ENCODE measurements at places on chromosomes 4 and X. TPM values are rescaled to one million over a fixed set of nuclear protein-coding genes. Genes with fewer than 3 reads are reported as not detected.

Gene MAOB
- total RNA-seq, result 4.6 TPM

Gene USP51
- total RNA-seq, result 1.3 TPM

Gene SMARCA1
- 53.3 TPM for total RNA-seq

Gene MAGEB2
- total RNA-seq, result not detected

Gene GLRB
- 25.9 TPM for total RNA-seq

Gene ASMT
- total RNA-seq, result not detected

Gene PABPC5
- total RNA-seq, result 4.4 TPM

Gene ERVMER34-1
- under 0.01 TPM for total RNA-seq

Gene KLKB1
- total RNA-seq, result 0.26 TPM

Gene STAP1
- total RNA-seq, result not detected

Gene GAGE1
- total RNA-seq, result not detected

Gene RPL10
- total RNA-seq, result 2,319 TPM

Gene ZCCHC18
- 1.3 TPM for total RNA-seq

Gene FOXP3
- under 0.01 TPM for total RNA-seq

Gene NKX3-2
- 1.3 TPM for total RNA-seq

Gene DGKQ
- 13.2 TPM for total RNA-seq

Gene ENPP6
- 0.17 TPM for total RNA-seq

Gene SATL1
- total RNA-seq, result not detected

Gene FGB
- total RNA-seq, result not detected

Gene RAB33A
- 18.3 TPM for total RNA-seq

Gene LNX1
- 0.51 TPM for total RNA-seq

All from fibroblast of lung (primary cell).